ENCODE measurements at places on chromosomes 6 and 20.

- no peak for DNase-seq
These were observed 91.3 kb upstream of the THEMIS start for GRCh38 chr6:127992144-127992543.

DNA sequence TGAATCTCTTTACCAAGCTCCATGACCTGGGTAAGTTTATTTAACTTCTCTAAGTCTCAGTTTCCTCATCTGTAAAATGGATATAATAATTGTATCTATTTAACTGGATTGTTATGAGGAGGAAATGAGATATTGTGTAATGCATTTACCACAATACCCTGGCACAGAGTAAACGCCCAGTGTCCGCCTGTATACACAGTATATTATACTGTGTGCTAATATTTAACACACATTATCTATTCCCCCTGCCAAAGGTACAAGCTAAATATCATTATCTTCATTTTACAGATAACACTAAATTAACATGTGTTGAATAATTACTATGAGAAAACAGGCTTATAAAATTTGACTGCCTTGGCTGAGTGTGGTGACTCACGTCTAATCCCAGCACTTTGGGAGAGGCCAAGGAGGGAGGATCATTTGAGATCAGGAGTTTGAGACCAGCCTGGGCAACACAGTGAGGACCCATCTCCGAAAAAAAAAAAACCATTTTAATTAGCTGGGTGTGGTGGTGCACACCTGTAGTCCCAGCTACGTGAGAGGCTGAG is 38.7 kb upstream of the TNFRSF21 start:
- DNase-seq, result no peak

DNA sequence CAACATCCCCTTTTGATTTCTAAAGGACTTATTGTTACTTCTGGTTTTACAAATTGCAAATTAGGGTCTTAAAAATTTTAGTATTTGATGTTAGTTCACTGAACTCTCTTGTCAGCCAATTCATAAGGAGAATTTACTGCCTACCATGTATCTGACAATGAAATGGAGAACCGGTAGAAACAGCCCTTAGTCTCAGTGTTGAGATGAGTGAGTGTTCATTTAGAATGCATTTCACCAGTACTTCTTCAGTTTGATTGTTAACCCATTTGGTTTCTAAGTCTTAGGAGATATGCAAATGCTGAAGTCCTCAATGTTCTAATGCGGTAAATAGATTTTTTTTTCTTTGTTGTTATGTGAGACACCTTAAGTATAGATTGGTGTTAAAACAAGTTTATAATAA is 616.3 kb upstream of the FLRT3 start:
- DNase-seq, result no peak

DNA sequence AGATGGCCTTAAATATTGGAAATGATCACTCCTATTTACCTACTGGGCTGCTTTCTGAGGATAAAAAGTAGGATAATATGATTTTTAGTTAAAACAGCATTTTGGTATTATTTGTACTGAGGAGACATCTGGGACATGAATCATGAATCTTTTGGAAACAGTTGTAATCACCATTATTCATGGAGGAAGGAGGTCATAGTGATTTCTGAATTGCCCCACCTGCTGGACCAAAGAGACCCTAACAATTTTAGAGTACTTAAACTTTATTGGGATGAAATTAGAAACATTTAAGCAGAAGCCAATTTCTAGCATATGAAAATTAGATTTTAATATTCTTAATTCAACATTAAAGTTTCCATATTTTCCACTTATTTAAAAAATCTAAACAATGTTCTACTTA is 108.4 kb upstream of the SIM1 start:
- DNase-seq, result no peak

DNA sequence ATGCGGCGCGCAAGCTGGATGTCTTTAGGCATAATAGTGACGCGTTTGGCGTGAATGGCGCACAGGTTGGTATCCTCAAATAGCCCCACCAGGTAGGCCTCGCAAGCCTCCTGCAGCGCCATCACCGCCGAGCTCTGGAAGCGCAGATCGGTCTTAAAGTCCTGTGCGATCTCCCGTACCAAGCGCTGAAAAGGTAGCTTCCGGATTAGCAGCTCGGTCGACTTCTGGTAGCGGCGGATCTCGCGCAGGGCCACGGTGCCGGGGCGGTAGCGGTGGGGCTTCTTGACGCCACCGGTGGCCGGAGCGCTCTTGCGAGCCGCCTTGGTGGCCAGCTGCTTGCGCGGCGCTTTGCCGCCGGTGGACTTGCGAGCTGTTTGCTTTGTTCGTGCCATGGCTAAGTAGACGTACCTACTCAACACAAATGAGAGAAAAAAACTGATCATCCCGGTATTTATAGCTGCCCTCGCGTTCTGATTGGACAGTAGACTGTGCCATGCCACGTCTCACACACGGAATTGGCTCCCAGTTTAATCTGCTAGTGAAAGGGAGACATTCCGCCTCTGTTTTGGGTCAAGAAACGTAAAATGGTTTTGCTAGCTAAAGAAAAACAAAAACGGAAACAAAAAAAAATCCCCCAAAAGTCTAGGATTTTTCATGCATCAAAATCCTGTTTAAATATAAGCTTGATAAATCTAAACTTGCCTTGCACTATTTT is 40.1 kb downstream of the OR2B2 start:
- no peak for DNase-seq

DNA sequence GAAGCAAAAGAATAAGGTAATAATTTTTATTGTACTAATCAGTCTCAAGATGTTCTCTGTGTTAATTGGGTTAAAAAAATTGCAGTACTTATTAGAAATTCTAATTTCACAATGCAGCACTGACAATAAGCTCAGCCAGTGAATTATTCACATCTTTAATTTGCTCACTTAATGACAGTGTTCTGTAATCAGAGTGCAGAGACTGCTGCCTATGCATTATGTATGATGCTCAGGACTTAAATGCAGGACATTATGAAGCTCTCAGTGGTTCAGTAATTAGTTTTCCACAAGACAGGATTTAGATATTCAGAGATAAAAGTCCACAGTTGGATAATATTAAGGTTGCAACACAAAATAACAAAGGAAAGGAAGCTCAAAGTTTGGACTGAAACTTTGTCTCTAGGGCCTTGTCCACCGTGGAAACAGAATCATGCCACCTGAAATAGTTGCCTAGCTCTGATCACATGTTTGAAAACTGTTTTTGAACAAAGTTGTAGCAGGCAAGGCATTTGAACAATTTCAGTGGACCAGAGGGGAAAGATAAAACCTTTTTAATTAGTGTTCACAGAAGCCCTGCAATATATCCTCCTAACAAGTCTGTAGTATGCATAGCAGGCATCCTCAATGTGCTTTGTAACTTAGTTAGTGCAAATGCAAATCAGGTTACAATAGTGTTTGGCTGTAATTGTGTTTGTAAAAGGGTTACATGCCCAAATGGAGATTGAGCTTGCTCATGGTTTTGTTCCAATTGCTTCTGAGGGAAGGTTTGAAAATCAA is 23.7 kb upstream of the MMS22L start:
- no peak for DNase-seq

GRCh38 chr6:4950076-4950475 is 53.8 kb downstream of the RPP40 start:
- DNase-seq, result no peak

- DNase-seq, result no peak
These were observed 393.8 kb upstream of the ID4 start for GRCh38 chr6:19443411-19443810.

- DNase-seq, result no peak
These were observed 102.5 kb upstream of the ASF1A start for GRCh38 chr6:118791499-118791898.

DNA sequence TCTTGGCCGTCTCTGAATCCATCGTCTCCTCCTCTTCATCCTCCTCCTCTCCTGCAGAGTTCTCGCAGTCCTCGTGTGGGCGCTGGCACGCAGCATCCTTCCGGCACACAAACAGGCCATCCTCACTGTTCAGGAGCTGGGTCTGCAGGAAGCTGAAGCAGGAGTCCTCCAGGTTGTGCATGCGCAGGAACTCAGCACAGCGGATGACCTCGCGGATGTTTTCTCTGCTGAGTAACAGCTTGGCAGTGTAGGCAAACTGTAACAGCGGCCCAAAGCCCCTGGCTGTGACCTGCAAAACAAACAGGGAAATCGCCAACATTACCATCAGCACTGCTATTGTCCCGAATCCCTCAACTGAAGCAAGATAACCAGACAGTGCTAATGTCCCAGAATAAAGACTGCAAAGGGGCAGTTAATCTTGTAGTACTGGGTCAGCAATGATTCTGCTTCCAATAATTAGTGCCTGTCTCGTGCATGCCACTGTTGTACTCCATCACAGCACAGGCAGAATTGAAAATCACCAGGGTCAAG is 57.4 kb downstream of the GJA10 start:
- no peak for DNase-seq

GRCh38 chr6:87799651-87800050 is 97.6 kb upstream of the AKIRIN2 start:
- no peak for DNase-seq

DNA sequence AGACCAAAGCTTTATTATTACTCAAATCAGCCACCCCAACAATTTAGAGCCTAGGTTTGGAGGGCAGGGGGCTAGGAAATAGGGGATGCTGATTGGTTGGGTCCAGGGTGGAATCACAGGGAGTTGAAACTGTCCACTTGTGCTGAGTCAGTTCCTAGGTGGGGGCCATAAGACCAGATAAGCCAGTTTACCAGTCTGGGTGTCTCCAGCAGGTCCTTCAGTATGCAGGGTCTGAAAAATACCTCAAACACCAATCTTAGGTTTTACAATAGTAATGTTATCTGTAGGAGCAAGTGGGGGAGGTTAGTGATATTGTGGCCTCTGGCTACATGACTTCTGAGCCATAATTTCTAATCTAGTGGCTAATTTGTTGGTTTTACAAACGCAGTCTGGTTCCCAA is 63.2 kb downstream of the UBR2 start:
- no peak for DNase-seq

DNA sequence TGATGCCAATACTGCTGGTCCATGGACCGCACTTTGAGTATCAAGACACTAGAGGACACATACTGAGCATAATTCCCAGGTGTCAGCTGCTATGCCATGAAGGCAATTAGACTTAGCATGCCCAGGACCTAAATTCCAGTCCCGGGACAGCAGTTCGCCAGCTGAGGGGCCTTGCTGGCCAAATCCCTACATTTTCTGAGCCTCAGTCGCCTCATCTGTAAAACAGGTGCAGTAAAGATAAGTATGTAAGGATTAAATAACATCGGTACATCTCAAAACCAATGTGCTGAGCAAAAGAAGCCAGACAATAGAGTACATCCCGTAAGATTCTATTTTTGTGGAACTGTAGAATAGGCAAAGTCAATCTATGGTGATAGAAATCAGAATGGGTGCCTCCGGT is 1.0 kb downstream of the BFSP1 start:
- DNase-seq, result no peak

GRCh38 chr6:168131464-168132415 is 52.7 kb upstream of the FRMD1 start:
- peak; percentile 71 for DNase-seq

DNA sequence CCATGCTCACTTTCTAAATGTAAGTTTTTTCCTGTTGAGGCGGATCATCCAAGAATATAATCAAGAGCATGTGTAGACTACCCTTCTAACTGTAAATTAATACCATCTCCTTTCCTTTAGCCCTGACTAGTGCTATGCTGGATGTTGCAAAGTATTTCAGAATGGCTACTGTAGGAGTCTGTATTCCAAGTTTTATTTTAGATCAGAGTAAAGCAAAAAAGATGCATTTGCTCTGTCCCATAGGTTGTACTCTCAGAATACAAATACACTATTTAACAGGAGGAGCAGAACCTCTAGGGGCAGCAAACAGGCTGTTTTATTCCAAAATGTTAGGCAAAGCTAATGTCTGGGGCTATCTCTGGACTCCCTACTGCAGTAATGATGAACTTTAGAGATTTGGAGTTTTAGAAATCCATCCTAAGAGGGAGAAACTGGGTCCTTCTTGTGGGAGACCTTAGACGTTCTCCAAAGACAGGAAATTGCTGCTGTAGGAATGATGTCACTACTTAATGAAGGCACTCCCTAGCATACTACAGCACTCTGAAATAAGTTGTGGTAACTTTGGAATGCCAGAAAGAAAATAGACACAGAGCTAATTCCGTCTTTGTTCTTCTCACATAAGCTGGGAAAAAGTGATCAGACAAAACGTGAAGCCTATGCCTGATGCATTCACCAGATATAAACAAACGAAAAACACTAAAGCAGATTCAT is 392.4 kb upstream of the HS3ST5 start:
- DNase-seq, result no peak

DNA sequence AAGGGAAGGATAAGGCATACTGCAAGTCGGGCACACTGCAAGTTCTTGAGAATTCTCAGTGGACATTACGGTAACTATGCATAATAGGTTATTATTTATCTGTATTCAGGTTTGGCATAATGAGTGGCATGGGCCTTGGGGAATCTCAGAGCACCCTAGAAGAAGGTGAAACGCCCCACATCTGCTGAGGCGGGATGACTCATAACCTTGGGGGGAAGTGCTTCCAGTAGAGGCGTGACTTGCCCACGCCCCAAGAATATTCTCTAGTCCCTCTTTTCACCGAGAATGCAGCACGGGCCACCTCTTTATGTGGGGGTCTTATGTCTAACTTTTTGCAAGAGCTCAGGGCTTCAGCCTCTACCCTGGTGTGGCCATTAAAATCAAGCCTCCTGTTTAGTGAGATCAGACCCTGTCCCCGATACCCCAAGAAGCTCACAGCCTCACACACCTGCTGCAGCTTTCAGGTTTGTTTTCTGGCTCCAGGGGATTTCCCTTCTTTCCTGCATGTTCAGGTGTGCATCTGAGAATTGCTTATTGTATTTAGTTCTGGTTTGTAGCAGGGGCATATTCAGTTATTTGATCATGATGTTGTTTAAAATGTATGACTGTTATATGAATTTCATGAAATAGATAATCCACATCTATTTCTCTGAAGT is 19.1 kb downstream of the ZFP64 start:
- no peak for DNase-seq

GRCh38 chr6:166257911-166258318 is 50.3 kb downstream of the PRR18 start:
- DNase-seq, result no peak

DNA sequence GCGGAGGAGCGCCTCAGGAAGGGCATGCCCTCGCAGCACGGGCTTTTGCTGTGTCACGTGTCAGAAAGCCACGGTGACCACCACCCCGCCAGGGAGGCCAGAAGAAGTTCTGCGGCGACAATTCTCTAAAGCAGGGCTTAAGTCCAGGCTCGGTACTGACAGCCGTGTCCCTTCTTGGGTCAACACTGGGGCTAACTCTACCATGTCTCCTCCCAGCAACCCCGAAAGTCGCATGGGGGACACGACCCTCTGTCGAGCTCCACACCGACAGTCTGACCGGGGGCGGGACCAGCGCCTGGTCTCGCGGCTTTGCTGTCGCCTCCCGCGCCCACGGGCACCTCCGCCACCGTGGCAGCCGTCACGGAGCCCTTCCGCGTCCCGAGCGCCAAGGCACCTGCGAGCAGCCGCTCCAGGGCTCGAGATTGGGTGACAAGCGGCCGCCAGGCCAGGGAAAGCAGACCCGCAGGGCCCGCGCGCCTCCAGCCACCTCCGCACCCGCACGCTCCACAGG is 534 bp downstream of the NANP start:
- no peak for DNase-seq

All from vagina (tissue), 2 donors.